ENCODE measurements at places on chromosomes 12 and 14.

- DNase-seq, result no peak
Measured at GRCh38 chr12:56521209-56521589, 421 bp upstream of the RBMS2 start.

GRCh38 chr12:84056-84455 is 17.5 kb downstream of the IQSEC3 start:
- no peak for DNase-seq

DNA sequence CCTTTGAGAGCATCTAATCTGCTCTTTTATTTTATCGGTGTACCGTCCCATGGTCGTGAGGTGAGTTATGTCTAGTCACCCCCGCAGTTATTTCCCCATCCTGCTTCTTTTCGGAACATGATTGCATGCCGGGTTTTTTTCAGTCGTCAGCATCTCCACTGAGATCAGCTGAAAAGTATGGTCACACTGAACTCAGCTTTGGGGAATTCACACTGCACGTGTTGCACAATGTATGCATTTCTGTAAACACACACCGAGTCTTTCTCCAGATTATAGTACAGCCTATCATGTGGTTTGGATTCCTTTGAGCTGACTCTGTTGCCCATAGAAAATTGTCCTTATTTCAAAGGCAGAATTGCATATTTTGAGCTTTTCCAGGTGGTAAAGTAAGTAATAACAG is 24.6 kb downstream of the PLXNC1 start:
- DNase-seq, result no peak

DNA sequence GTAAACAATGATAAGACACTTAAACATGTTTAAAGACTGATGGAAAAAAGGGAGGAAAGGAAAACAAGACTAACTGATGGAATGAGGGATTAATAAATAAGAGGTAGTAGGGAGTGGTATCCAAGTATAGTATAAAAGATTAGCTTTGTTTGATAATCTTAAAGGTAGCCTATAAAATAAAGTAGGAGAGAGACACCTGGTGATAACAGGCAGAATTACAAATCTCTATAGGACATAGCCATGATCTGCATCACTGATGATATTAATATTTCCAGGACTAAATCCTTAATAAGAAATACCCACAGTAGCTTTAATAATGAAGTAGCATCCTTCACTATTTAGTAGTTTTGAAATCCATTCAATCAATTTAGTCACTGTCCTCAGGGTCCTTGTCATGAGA is 30.4 kb downstream of the DLGAP5 start:
- no peak for DNase-seq

Data from right renal cortex interstitium (tissue), 3 donors.